ENCODE measurements at places on chromosomes 3 and 15.

DNA sequence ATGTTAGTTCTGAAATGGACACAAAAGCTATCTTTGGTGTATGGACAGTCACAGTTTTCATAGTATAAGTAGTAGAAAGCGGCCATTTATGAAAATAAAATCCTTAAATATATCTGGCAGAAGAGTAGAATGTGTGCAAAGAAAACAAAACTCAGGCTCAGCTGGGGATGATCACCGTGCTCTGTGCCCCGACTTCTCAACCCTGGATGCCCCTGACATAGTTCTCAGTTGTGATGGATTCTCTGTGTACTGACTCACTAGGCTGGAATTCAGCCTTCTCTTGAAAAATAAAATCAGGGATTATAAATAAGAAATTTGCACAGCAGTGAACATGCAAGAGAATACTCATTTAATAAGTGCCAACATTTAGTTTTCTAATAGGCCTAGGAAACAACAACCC, 925.1 kb upstream of the NR2F2 start:
- no peak for DNase-seq

- no peak for DNase-seq
Observed at GRCh38 chr3:37941608-37942508, 48.7 kb upstream of the VILL start.

GRCh38 chr3:194439881-194440550, 41.0 kb upstream of the GP5 start:
- DNase-seq, result no peak

GRCh38 chr3:123768480-123769355, 115.4 kb downstream of the MYLK start:
- no peak for DNase-seq

GRCh38 chr15:25852027-25852426, 11.1 kb downstream of the ATP10A start:
- no peak for DNase-seq

- DNase-seq, result no peak
Observed at GRCh38 chr15:44064706-44065105, 130.4 kb downstream of the FRMD5 start.

- no peak for DNase-seq
Observed at GRCh38 chr3:30399394-30400181, 206.8 kb upstream of the TGFBR2 start.

DNA sequence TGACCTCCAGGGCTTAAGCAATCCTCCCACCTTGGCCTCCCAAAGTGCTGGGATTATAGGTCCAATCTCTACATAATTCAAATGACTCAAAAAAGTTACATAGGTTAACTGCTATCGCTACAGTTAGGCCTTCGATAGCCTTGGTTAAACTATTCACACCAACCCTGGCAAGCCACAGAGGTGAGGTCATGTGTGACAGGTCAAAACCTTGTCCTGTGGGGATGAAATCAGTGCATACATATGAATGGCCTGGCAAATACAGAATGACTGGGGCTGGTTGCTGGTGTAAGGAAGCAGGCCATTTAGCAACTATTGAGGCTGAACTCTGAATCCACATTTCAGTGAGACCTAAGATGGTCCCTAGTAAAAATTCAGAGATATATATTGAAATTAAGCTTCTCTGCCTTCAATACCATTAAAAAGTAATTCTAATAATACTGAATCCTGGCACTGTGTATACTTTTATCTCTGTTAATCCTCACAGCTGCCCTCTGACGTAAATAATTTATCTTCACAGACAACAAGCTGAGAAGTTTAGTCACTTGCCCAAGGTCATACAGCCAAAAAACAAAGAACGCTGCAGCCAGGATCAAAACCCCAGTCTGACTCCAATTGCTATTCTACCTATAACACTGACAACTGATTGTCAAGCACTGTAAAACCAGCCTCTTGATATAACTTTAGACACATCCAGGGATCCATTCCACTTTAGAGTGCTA, 35.3 kb downstream of the MKRN2 start:
- no peak for DNase-seq

- DNase-seq, result no peak
Observed at GRCh38 chr3:184771301-184772127, 40.5 kb upstream of the VPS8 start.

GRCh38 chr3:16052964-16053363, 121.5 kb upstream of the GALNT15 start:
- DNase-seq, result no peak

DNA sequence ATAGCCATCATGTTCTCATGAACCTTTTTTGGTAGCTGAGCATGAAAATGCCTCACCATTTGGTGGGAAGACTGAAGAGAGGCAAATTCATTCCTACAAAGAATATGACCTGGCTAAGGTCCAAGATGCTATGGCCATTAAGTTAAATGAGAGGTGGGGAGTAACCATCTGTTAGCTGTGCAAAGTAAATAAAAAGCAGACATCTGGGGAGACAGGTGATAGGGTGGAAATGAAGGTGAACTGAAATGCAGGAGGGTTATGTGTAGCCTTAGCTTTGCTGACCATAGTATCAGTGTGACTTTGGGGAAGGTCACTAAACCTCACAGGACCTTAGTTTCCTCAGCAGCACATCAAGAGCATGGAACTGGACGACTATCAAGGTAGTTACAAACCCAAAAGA, 111.0 kb upstream of the STRIT1 start:
- DNase-seq, result no peak

DNA sequence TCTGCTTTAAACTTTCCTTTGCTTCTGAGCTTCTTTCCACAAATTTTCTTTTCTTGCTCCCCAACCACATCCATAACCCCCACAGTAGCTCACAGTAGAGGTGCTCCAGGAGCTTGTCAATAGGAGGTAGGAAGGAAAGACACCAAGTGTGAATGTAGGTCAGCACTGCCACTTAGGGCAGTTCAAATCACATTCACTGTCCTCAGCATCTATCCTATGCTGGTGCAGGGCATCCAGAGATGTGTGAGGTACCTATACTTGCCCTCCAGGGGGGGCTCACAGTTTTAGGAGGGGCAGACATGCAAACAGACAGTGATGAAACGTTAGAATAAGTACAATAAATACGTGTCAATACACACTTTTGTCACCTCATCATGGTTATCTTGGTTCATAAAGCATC, 1.5 kb upstream of the SPSB4 start:
- DNase-seq, result no peak

- DNase-seq, result no peak
Observed at GRCh38 chr15:84638103-84638502, 16.0 kb downstream of the WDR73 start.

GRCh38 chr3:124919756-124920155, 14.8 kb downstream of the MUC13 start:
- DNase-seq, result no peak

DNA sequence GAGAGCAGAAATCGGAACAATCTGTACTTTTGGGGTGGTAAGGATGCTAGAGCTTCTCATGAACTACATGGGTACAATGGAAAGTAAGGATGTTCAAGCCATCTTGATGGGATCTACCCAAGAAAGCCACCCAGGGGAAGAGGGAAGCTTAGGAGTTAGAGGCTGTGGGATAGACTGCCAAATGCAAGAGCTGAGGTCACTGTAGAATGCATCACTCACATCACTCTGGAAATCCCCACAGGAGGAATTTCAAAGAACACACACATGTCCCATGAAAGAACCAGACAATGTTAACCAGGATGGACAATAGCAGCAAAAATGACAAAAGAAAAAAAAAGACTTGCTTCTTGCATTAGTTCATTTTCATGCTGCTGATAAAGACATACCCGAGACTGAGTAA, 32.8 kb upstream of the UBE2E2 start:
- no peak for DNase-seq

DNA sequence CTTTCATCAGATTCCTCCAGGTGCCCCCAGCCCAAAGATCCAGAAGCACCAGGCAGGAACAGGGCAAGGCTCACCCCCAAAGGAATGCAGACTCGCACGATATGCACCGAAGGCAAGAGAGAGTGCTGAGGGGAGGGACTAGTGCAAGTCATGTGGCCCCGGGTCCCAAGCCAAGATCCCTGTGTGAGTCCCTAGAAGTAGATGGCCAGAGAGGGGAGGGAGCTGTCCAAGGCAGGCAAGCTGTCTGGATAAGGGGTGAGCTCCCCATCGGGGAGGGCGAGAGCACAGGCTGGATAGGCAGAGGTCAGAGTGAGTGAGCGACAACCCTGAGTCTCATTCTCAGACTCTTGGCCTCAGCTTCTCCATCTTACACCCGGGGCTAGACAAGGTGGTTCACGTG, 171.5 kb upstream of the LINGO1 start:
- no peak for DNase-seq

- DNase-seq, result peak; percentile 0
Observed at GRCh38 chr15:55195996-55196395, 745 bp downstream of the RSL24D1 start.

DNA sequence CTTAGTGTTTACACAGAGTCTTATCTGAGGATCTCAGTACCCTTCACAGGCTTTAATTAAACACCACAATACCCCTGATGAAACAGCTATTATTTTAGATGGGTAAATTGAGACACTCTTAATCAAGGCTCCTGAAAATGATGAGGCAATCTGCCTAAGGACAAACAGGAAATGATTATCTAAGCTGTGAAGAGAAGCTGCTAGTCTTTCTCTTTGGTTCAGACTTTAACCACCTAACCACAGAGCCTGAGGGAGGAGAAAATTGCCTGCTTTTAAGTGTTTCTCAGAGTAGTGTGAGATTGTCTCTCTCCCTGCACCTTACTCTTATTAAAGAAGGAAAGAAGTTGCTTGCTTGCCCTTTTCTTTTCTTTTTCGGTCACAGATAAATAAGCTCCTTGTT, 364.3 kb upstream of the ADAMTS9 start:
- DNase-seq, result no peak

GRCh38 chr3:153756816-153757215, 364.4 kb upstream of the ARHGEF26 start:
- DNase-seq, result no peak

DNA sequence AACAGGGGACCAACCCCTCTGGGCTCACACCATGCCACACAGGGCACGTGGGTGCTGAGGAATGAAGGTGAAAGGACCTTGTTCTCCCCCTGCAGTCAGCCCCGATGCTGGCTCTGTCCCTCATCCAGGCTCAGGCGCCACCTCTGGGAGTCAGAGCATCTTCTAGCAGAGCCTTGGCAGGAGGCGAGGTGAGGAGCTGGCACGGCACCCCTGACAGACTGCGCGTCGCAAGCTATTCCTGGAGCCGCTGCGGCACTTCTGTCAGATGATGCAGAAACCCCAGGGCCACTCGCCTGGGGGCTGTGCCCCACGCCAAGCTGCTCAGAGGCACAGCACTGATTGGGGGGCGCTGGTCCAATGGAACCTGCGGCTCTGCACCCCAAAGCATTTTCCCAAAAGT, 62.0 kb downstream of the MGLL start:
- DNase-seq, result no peak

DNA sequence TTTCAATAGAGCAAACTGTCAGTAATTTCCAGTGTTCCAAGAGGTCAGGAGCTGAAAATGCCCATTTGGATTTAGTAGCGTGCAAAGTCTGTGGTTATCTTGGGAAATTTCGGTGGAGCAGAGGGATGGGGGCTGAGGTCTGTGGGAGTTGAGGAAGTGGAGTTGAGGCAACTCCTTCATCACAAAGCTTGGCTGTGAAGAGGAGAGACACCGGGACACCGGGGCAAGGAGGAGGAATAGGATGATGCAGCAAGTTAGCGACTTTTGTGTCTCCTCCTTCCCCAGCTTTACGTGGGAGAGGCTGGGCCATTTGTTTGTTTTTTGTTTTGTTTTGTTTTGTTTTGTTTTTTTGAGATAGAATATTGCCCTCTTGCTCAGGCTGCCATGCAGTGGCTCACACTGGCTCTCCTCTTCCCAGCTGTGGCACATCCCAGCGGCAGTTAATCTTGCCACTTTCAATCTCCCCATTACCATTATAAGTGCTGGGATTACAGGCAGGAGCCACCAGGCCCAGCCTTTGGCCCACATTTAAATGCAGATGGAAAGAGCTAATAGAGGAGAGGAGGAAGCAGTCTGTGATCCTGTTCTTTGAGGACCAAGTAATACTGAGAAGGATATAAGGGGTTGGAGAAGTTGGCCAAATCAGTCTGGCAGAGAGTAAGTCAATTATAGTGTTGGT, 47.1 kb downstream of the CRTC3 start:
- no peak for DNase-seq

DNA sequence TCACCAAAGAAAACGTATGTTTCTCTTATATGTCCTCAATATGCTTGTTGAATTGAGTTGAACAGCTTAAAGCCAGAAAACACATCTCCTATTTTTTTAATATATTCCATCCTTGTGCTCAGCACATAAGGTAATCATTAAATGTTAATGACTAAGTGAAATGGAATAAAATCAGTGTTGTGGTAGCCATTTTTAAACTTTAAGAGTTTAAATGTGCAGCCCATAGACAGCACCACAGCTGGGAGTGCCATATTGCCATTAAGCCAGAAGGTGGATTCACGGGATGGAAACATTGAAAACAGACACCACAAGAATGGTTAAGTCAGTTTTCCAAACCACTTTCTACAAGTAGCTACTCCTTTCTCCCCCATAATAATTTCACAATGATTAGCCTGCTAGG, 76.8 kb upstream of the C15orf61 start:
- no peak for DNase-seq

DNA sequence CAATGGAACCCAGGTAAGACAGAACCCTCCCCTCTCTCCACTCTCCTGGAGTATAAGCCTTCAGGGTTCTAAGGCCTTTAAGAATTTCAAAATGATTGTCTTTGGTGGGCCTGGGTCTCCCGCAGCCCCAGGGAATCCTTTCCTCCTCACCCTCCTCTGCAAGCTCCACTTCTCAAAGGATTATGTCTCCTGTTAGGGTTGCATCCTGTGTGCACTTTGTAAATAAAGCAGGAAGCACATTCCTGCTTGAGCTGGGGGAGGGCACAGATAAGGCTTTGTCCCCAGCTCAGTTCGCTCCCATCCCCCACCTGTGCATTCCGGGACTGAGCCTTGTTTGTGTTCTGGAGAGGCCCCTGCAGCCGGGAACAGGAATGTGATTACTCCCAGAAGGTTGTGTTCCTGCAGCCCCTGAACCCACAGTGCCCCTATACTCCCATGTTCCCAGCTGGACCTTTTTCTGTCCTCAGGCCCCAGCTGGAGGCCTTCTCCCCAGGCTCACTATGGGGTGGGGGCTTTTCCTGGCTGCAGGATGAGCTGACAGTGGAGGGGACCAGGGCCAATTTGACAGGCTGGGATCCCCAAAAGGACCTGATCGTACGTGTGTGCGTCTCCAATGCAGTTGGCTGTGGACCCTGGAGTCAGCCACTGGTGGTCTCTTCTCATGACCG, 9.5 kb downstream of the TYRO3 start:
- no peak for DNase-seq

GRCh38 chr15:75923756-75924155, 20.1 kb downstream of the FBXO22 start:
- no peak for DNase-seq

Data from GF-D8 (cell line).